ENCODE measurements at places on chromosomes 1 and 21.

GRCh38 chr1:48530727-48531351 lies 58.8 kb upstream of the SPATA6 start:
- peak; percentile 32 for DNase-seq

DNA sequence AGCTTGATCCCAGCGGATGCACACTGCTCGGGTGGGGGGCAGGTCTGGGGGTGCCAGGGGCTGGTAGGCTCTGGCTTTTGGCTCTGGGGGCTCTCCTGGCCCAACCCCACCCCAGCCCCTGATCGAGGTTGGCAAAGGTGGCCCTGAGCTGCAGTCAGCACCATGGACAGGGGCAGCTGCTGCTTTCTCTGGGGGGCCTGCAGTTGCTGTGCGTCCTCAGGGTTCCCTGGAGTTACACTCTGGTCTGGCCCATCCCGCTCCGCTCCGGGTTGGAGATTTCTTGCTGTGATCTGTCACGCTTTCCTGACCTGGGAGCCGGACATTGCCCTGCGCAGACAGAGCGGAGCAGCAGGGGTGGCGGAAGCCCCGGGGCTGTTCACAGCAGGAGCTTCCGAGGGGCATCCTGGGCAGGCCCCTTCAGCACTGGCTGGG lies 8.0 kb upstream of the PLCH2 start:
- DNase-seq, result peak; percentile 71

GRCh38 chr21:37166733-37167132 lies 93.7 kb downstream of the TTC3 start:
- no peak for DNase-seq

GRCh38 chr1:226643611-226644540 lies 95.2 kb downstream of the ITPKB start:
- DNase-seq, result no peak

GRCh38 chr21:16865632-16866031 lies 647.2 kb upstream of the CXADR start:
- DNase-seq, result peak; percentile 2

DNA sequence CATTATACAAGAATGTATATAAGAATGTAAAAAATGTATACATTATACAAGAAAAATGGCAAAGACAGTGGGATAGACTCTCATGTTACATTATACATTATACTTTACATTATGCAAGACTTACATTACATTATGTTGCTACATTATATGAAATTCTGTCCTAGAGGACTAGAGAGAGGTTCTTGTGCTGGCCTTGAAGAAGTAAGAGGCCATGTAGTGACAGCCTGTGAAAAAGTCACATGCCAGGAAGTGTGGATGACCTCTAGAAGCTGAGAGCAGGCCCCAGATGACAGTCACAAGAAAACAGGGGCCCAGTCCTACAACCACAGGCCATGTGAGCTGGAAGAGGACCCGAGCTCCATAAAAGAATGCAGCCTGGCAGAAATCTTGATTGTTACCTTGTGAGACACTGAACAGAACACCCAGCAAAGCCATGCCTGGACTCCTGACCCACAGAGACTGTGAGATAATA lies 30.5 kb upstream of the AHCYL1 start:
- no peak for DNase-seq

GRCh38 chr1:35294809-35295208 lies 26.3 kb downstream of the ZMYM4 start:
- DNase-seq, result no peak

DNA sequence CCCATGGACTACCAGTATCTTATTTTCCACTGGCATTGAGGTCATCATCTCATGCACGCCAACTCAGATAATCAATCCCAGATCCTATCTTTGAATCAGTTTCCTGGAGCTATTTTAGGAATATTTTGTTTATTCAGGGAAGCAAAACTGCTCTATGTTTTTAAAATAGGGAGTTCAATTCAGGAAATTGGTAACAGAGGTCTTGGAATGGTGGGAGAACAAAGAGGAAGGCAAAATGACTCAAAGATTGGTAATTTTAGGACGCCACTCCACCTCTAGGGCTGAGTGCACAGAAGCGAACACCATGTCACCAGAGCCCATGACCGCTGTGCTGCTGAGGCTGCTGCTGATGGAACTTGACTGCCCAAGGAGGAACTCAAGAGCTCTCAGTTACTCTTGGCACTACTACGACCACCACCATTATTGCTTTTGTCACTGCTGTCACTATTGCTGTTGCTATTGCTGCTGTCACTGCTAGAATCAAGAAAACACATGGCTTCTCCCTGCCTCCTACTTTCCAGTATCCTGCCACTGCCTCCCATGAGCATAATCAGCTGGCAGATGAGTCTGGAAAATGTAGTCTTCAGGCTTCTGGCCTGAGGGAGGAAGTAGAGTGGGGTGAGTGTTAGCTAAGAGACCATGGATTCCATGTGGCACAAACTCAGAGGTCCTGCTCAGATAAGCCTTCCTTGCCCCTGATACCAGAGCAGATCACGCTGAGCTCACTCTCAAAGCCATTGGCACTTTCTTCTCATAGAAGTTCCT lies 71.6 kb upstream of the CNIH3 start:
- peak; percentile 29 for DNase-seq

GRCh38 chr1:243956450-243956849 lies 94.6 kb upstream of the ZBTB18 start:
- DNase-seq, result peak; percentile 35

DNA sequence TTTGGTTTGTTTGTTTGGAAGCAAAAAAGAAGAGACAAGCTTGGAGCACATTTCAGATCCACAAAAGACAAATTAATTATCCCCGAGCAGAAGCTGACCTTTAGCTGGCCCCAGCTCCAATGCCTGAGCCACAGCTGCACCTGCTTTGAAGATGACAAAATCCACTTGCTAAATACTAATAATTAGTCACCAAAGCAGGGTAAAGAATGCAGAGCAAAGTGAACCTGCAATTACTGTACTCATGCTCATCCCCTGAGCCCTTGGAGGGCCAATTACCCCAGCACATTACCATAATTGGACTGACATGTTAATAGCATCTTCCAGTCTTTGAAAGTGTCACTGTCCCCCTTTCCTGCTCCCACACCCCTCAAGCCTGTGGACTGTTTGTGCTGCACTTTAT lies 38.2 kb upstream of the KCND3 start:
- DNase-seq, result no peak

- peak; percentile 80 for DNase-seq
These were observed 65.8 kb upstream of the RAB4A start for GRCh38 chr1:229204921-229205777.

- DNase-seq, result no peak
These were observed 9.7 kb upstream of the HYI start for GRCh38 chr1:43463479-43463878.

GRCh38 chr1:77614037-77614436 lies 68.4 kb downstream of the ZZZ3 start:
- no peak for DNase-seq

GRCh38 chr1:218969006-218969405 lies 204.7 kb upstream of the LYPLAL1 start:
- DNase-seq, result no peak

DNA sequence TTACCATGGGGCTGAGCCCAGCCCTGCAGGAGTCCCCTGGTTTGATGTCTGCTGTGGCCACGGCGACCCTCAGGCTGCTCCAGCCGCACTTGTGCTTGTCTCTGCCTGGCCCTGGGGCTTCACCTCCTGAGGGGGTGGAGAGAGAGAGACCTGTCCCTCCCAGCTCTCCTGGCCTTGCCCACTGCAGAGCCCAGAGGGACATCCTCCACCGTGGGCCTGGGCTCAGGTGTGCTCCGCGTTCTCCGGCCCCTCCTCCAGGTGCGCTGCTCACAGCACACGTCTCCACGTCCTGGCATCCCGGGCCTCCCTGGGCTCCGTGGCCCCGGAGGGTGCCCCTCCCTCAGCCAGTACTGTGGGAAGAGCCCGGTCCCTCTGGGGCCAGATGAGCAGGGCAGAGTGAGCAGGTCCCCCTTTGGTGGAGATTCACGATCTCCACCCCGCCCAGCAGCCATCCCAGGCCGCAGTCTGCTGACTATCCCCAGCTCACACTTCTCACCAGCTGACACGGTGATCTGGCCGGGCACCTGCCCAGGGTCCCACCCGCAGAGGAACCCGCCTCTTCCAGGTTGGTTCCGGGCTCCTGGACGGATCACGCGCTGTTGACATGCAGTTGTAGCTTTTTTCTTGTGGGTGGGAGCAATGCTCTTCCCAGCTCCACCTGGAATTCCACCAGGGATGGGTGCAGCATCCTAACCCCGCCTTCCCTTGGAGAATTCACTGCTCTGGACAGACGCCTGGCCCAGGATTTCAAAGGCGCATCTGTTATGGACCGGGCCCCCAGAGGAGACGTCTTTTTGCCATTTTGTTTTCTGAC lies 41.8 kb upstream of the POFUT2 start:
- no peak for DNase-seq

DNA sequence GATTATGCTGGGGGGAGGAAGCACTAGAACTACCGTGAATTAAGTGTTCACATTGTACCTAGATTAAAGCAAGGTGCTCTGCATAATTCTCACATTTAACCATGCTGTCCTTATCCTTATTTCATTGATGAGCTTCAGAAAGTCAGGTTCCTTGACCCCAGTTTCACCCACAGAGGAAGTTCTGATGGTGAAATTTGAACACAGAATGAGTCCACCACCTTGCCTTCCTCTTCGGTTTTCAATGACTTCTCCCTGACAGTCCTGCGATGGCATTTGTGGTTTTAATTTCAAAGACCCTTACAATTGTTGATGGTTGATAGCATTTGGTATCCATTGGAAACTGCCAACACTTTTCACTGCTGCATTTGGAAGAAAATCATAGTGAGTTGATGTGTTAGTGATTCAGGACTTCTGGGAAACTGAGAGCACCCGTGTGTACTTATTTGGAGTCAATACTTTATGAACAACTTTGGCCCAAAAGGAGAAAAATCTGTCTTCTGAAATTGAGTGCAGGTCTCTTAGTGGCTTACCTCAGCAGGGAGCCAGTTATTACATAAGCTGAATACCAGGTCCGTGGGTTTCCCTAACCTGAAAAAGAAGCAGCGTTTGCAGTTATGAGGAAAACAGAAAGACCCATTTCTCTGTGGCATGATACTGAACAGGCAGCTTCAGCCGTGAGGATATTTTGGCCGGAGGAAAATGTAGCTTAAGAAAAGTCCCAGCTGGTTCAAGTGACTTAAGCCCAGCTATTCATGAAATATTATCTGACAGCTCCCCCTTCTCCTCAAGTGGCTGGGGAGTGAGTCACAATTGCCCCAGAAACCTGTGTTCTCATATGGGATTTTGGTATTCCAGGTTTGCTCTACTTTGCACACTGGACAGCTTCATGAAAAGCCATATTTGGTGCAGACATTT lies 47.5 kb downstream of the ROR1 start:
- peak; percentile 45 for DNase-seq

GRCh38 chr1:41914516-41914915 lies 4.2 kb downstream of the HIVEP3 start:
- no peak for DNase-seq

DNA sequence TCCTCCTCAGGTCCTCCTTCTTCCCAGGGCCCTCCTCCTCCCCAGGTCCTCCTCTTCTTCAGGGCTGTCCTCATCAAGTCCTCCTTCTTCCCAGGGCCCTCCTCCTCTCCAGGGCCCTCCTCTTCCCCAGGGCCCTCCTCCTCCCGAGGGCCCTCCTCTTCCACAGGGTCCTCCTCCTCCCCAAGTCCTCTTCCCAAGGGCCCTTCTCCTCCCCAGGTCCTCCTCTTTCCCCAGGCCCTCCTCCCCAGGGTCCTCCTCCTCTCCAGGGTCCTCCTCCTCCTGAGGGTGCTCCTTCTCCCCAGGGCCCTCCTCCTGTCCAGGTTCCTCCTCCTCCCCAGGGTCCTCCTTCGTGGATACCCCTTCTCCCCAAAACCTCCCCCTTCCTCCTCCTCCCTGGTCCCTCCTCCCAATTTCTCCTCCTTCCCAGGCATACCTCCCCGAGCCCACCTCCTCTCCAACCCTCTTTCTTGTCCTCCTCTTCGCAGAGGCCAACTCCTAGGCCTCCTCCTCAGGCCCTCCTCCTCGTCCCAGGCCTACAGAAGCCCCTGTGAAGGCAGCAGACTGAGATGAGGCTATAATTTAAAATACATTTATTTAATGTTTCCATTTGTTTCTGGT lies 29.5 kb downstream of the WNT9A start:
- DNase-seq, result no peak

DNA sequence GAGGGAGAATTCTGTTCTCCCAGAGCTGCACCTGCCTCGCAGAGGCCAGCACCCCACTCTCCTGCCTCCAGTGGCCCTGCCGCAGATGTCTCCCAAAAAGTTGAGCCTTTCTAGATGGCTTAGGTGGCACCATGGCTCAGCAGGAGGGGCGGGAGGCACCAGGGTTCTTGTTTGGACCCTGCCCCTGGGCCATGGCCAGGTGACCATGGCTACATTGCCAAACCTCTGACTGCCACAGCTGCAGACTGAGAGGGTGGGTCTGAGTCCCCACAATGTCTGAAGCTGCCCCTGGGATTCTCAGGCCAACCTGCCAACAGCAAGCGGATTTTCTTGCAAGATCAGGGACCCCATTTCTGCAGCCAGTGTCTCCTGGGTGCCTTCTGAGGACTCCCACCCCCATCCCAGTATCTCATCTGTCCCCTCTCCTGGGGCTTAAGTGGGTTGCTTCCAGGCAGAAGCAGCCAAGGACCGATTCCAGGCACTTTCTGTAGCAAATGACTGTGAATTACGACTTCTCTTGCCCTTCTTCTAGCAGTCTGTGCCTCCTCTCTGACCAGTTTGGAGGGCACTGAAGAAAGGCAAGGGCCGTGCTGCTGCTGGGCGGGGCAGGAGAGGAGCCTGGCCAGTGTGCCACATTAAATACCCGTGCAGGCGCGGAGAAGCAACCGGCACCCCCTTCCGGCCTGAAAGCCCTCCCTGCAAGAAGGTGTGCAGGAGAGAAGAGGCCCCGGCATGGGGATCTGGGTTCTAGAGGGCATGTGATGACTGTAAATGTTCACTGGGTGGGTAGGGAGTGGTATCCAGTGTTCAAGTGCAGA lies 22.5 kb downstream of the SESN2 start:
- DNase-seq, result no peak

- DNase-seq, result no peak
These were observed 22.6 kb downstream of the FOXD2 start for GRCh38 chr1:47460456-47460855.

DNA sequence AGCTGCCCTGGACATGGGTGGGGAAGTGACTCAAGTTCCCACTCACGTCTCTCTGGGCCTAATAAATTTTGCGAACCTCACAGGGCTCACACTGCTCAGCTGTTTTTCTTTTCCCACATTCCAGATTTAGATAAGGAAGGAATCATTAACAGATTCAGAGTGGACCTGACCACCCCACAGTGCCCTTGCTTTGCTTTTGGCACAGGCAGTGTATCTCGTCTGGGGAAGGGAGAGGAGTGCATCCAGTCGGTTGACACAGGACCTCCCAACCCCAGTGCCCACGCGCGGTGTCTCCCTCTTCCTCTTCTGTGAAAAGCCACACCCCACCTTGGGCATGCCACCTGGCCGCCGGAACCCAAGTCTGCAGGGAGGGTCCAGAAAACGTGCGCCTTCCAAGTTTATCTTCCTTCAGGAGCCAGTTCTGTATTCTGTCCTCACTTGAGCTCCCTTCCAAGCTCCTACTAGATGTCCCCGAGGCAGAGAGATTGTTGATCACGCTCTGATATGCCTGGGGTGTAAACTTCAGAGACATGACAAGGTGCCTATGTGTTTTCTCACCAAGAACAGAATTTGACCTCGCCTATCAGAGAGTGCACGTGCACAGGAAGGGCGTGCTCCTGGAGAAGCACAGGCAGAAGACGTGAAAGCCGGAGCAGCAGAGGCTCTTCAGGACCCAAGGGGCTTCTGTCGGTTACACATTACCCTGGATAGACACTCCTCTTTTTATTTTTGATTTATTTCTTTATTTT lies 9.5 kb upstream of the SLC2A5 start:
- DNase-seq, result no peak

Data from GM03348 (cell line).